Dermis blood vessel endothelial cell (primary cell): ENCODE measurements at places on chromosomes 16 and 17.

- no peak for DNase-seq
These were observed 15.7 kb upstream of the GPR139 start for GRCh38 chr16:20089246-20089965.

GRCh38 chr17:2898255-2898926, 102.2 kb downstream of the RAP1GAP2 start:
- no peak for DNase-seq

- no peak for DNase-seq
These were observed 13.2 kb downstream of the DGKE start for GRCh38 chr17:56847106-56847505.

- peak; percentile 18 for DNase-seq
These were observed 5.7 kb downstream of the FN3K start for GRCh38 chr17:82740906-82741759.

DNA sequence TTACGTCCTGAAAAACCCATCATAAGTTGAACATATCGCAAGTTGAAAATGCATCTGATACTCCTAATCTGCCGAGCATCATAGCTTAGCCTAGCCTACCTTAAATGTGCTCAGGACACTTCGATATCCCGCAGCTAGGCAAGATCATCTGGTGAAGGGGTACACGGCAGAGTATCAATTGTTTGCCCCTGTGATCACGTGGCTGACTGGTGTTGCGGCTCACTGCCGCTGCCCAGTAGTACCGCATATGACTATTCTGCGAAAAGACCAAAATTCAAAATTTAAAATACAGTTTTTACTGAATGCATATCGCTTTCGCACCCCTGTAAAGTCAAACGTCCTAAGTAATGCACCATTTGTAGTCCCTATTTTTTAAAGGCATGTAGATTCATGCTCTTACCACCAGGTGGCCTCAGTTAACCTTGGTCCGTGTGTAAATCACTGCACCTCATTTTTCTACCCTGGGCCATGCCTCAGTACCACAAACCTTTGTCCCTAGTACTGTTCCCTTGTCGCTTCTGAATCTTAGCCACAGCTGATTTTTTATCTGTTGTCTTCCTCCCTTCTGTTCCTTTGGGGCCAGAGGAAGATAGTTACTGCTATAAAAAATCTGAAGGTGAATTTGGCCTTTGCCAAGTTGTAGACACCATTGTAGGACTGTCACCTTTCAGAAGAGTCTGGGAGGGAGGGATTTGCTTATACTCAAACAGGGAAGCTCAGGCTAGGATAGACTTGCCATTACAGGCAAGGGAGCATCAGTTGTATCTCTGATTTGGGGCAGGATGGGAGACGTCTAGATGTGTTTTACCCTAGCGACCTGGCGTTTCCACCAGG, 34.4 kb downstream of the WWP2 start:
- DNase-seq: peak; percentile 87

DNA sequence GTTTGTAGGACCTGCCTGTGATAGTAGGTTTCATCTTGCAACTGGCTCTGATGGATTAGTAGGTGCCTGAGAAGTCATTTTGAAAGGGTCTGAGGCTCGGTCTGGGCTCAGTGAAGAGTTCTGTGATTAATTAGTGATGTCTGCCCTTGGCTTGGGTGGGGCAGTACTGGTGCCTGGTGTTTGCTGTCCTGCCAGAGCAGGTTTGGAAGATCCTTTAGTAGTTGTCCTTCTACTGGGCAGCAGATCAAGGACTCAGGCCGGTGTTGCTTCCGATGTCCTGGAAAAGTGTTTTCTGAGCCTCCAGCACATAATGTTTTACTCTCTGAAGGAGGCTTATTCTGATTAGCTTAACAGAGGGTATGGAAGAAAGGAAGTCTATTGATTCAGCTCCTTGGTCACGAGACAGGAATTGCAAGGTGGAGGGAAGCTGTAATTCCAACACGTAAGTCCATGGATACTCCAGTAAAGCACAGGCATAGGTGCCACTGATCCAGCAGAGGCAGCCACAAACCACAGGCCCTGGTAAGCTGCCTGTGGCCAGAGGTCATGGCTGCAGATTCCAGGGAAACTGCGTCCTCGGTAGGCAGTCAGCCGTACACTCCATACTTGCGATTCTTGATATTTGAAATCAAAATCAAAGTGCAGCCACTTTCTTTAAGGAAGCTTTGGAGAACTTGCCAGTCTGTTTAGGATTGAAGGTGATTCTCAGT, 18.7 kb downstream of the HLF start:
- no peak for DNase-seq

DNA sequence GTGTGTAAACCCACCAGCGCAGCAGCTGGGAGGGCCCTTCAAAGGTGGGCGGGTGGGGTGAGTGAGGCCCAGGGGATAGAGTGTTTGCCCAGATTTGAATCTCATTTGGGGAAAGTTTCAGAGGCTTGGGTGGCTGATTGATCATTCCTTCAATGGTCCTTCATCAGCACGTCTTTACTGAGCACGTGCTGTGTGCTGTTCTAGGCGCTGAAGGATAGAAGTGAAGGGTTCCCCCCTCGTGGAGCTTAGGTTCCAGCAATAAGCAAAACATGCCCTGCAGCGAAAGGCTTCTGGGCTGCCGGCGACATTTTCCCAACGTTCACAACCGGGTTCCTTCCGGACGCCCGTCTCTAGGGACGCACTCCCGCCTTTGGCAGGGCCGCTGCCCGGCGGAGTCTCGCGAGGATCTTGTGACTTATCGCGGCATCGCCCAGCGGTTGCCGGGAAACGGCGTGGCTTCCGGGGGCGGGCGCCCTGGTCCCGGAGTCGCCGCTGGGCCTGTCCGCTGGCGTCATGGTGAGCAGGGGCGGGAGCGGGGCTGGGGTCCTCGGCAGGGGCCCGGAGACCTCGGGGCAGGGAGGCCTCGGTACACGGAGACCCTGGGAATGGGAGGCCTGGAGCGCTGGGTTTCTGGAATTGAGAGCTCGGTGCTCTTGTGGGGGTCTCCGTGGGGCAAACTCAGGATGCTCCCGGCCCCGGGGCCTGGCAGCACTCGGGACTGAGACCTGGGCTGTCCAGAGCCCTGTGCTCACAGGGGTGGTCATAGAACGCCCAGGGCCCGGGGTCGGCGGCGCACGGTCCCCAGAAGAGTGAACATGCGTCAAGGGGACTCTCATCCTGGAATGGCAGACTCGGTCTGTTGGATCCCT, 3.2 kb upstream of the DBNDD1 start:
- DNase-seq: peak; percentile 92

- no peak for DNase-seq
These were observed 10.2 kb upstream of the MAF start for GRCh38 chr16:79610771-79611170.

- no peak for DNase-seq
These were observed 28.5 kb downstream of the STAT5B start for GRCh38 chr17:42247734-42248133.

GRCh38 chr16:9913604-9914326, 268.5 kb downstream of the GRIN2A start:
- DNase-seq: no peak

DNA sequence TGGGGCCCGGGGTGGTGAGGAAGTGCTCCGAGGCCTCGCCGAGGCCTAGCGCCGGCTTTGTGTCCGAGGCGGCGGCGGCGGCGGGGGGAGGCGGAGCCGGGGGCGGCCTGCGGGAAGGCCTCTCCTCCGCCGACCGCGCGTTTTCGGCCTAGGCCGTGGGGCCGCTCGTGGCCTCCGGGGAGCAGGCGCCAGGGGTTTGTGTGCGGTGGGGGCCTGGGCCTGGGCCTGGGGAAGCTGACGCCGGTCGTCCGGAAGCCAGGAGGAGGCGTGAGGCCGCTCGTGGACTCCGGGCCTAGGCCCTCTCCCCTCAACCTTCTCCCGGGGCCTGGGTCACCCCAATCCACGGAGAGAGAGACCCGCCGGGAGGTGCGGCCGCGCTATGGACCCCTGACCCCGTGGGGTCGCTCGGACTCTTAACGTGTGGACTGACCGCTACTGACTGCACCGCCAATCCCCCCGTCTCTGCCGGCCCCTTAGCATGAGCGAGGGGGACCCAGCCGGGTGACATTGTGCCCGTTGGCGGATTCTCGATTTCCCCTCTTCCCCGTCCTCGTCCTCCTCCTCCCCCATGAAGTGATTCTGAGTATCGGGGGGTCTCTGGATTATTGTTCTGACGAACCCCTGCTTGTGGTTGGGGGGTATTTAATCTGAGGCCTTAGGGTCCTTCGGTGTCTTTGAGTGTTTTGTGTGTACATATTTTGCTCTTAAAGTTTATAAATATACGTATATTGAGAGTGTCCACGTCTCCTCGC, 660 bp downstream of the RBBP6 start:
- peak; percentile 61 for DNase-seq

DNA sequence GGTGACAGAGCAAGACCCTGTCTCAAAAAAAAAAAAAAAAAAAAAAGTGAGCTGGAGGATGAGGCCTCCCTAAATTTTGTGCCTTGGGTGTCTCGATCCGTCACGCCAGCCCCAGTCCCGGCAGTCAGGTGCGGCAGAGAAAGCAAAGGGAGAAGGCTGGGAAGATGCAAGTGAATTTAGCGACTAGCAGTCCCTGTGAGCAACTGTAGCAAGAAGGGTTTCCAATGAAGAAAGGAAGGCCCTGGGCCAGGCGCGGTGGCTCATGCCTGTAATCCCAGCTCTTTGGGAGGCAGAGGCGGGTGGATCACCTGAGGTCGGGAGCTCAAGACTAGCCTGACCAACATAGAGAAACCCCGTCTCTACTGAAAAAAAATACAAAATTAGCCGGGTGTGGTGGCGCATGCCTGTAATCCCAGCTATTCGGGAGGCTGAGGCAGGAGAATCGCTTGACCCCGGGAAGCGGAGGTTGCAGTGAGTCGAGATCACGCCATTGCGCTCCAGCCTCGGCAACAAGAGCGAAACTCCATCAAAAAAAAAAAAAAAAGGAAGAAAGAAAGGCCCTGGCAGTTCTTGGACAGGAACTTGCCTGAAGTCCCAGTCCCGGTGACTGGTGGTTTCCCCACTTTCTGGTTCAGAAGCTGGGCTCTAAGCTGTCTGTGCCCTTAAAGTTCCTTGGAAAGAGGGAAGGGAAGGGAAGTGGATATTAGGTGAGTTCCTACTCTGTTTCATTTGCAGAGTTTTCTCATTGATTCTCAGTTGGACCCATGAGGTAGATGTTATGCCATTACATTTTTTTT, 1.8 kb upstream of the QPRT start:
- DNase-seq: no peak

DNA sequence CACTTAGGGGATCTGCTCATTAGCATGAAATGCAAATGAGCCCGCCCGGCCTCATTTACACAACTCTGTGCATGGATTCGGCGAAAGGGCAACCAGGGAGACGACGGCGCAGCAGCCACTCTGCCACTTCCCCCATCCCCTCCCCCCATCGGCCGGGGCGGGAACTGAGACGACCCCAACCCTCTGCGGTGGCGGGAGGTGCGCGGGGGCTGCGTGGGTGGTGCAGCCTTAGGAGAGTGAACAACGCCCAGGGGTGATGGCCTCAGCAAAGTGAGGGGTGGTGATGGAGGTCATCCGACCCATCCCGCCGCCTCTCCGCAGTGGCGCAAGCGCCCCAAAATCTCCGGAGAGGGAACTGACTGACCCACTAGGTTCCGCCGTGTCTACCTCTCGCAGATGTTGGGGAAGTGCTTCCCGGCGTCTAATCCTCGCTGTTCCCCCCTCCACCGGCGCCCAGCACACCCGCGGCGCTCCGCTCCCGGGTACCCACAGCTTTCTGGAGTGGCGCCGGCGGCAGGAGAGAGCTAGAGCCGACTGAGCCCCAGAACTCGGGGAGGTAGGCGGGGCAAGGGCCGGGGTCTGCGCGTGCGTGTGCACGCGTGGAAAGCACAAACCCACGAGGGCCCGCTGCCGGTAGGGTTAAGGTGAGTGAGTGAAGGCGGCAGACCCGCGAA, 1.4 kb upstream of the CACNA1G start:
- no peak for DNase-seq

DNA sequence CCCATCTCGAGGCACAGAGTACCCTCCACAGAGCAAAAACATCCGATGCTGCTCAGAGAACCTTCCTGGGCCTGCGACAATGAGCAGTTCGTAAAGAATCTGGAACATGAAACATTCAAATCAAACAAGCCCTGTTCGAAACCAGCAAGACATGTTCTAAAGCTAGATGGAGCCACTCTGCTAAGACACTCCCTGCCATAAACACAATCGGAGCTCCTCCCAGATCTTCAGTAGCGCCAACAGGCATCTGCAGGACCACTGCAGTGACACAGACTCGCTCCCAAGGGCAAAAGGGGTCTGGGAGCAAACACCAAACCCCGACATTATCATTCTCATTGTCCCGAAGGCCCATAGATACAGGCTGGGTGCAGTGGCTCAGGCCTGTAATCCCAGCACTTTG, 108.7 kb downstream of the ZFHX3 start:
- no peak for DNase-seq

GRCh38 chr17:69913216-69913615, 161.8 kb upstream of the KCNJ16 start:
- DNase-seq: no peak

DNA sequence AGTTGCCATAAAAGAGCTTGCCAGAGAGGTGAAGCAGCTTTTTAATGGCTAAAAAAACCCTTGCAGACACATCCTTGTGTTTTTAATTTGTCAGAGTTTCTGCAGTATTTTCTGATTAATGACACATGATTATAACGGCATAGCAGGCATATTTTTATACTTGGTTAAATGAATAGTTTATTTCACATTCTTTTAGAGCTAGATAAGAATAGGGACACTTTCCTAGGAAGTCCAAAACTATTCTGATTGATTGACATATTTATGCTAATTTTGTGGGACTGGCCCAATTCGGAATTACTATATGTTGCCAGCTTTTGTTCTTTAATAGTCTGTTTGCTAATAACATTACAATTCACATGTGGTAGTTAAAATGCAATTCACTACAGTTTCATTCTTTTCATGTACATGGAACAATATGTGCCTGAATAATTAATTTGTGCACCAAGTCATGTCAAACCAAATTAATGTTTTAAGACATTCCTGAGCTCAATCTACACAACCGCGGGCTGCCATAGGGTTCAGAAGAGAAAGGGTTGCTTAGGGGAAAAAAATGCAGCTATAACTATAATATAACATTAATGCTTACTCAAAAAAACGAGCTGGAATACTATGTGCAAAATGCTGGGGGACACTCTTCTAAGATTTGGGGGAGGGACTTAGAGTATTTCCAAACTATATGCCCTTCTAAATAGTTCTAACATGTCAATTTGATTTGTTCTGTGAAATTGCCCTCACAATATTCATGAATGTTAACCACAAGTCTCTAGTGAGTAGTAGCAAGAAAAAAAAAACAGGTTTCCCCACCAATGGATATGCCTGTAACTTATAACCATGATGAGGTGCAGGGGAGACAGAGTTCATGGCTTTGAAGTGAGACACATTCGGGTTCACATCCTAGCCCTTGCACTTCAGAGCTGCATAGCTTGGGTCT, 305.4 kb downstream of the CEP112 start:
- DNase-seq: no peak

- DNase-seq: no peak
These were observed 13.7 kb upstream of the RPL13 start for GRCh38 chr16:89546781-89547180.

GRCh38 chr17:28279411-28279810, 39.6 kb upstream of the TMEM97 start:
- no peak for DNase-seq

- DNase-seq: no peak
These were observed 75.2 kb downstream of the N4BP1 start for GRCh38 chr16:48534601-48535340.

- DNase-seq: peak; percentile 38
These were observed 2.0 kb downstream of the HBZ start for GRCh38 chr16:154217-155030.

- no peak for DNase-seq
These were observed 16.0 kb downstream of the TRIM25 start for GRCh38 chr17:56897646-56898424.
